Activated T-helper 17 cell treated with anti-CD3 and anti-CD28 coated beads, Interleukin-2, amount 50 U/mL, for 72 hours (primary cell): ENCODE measurements at places on chromosomes 5 and 9. TPM values are rescaled to one million over a fixed set of nuclear protein-coding genes. Genes with fewer than 3 reads are reported as not detected.

The CDC20B gene
- not detected for total RNA-seq

The TXNDC8 gene
- total RNA-seq = not detected

The ZNF484 gene
- 9.9 TPM for total RNA-seq

GRCh38 chr5:68922172-68922987 lies 171.4 kb upstream of the SLC30A5 start:
- no peak for ATAC-seq

DNA sequence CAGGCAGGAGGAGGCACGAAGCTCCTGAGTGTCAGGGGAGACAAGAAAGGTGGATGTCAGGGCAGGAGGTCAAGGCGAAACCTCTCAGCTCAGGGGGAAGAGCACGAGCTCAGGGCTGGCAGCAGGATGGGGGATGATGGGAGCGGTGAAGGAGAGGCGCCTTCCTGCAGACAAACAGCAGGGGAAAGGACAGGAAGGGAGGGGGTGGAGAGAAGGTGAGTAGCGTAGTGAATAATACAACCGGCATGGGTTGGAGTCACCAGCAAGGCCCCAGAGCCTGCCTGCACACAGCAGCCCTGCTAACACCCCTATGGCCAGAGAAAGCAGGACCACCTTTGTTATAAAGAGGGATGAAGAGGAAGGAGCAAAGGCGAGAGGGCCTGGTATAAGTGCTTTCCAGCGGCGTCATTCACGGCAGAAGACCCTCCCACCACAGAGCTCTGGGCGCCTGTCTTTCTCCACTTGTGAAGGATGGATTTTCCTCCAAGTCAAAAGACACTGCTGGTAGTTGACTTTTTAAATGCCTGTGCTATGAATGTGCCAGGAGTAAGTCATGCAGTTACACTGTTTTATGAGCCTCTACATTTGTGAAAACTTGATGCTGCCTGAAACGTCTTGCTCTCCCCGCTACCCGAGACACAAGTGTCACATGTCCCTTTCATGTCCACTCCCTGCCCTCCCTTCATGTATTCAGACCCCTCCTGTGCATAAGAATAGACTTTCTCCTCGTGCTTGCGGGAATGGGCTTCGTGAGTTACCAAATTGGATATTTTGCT lies 84.8 kb upstream of the IRX1 start:
- no peak for ATAC-seq

The AK3 gene
- total RNA-seq = 28.5 TPM

GRCh38 chr9:37187292-37187691 lies 66.9 kb downstream of the ZCCHC7 start:
- ATAC-seq = peak; percentile 61

DNA sequence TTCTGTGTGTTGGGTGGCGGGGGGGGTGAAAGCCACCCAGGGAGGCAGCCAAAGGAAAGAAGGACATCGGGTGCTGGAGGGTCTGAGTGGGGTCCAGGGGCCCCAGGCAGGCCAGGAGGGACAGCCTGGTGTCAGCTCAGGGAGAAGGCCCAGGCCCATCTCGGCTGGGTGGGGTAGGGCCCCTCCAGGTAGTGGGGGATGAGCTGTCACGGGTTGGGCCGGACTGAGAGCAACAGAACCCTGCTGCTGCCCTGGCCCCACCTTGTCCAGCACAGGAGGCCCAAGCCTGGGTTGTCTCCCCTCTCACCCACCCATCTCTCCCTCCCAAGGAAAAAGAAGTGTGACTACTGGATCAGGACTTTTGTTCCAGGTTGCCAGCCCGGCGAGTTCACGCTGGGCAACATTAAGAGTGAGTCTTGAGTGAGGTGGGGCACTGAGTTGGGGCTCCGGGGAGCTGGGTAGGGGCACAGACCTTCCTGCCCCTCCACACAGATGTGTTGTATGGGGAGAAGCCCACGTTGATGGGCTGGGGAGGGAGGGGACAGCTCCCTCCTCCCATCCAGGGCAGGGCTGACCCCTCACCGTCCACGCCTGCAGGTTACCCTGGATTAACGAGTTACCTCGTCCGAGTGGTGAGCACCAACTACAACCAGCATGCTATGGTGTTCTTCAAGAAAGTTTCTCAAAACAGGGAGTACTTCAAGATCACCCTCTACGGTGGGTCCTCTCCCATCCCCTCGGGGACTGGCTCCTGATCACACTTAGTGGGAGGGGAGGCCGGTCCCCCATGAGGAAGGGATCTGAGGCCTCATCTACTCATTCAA lies 2.3 kb downstream of the LCN2 start:
- no peak for ATAC-seq

DNA sequence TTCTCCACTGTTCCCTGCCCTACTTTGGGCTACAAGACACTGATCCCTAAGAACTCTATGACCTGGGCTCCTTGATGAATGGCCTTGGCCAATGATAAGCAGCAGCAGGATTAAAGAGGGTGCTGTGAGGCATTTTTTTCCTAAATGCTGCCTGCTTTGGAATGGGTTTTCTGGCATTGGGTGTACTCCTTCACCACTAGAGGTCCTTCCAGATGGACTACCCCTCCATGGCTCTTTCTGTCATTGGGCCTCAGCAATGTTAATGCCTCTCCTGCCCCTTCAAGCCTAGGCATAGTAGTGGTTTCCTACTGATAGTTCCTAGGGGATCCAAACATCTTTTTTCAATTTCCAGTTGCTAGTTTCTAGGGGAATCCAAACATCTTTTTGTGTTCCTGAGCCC lies 319.3 kb upstream of the RPS23 start:
- ATAC-seq = no peak

The SPATA24 gene
- total RNA-seq = 5.6 TPM

GRCh38 chr5:176173647-176174046 lies 64.6 kb upstream of the SIMC1 start:
- ATAC-seq = no peak

The SHC3 gene
- not detected for total RNA-seq

DNA sequence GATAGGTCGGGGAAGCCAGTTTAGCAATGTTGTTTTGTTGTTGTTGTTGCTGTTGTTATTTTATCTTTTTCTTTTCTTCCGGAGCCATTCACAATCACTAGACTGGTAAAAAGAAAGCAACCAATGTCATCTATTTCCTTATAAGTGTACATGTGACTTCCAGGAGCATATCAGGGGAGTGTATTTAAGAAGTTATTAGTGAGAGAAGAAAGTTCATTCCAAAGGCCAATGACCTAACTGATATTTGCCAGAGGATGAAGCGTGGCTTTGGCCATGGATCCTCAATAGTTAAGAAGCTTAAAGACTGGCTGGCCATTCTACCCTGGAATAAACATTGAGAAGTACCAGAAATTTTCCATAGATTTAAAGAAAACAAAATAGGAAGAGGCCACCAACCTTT lies 341.4 kb upstream of the RFX3 start:
- ATAC-seq = no peak

DNA sequence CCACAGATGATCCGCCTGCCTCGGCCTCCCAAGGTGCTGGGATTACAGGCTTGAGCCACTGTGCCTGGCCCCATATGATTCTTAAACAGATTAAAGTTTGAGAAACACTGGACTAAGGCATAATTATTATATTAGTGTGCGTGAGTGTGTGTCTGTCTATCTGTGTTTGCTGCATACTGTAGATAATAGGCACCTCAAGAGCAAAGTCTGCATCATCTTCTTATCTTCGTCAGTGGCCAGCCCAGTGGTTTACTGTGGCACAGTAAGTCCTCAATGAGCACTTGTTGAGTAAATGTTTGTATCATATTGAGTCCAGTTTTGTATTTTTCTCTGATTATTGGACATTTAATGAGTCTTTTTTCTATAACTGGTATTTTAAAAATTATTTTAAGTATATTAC lies 81.7 kb downstream of the ITGA1 start:
- no peak for ATAC-seq

DNA sequence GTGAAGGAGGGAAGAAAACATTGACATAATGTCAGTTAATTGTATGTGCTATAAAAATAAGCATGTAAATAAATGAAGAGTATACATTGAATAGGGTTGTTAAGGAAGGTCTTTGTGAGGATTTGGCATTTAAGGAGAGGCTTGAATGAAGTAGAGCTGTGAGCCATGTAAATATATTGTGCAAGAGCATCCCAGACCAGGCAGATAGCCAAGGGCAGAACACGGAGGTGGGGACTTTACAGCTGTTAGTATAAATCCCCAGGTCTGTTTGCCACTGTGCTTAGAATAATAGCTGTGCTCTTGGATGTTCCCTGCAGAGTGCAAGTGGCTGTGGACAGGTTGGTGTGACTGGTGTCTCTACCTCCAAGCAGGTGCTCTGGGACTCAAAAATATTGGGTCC lies 211.7 kb downstream of the LRRC70 start:
- no peak for ATAC-seq

The TSLP gene
- 0.13 TPM for total RNA-seq

DNA sequence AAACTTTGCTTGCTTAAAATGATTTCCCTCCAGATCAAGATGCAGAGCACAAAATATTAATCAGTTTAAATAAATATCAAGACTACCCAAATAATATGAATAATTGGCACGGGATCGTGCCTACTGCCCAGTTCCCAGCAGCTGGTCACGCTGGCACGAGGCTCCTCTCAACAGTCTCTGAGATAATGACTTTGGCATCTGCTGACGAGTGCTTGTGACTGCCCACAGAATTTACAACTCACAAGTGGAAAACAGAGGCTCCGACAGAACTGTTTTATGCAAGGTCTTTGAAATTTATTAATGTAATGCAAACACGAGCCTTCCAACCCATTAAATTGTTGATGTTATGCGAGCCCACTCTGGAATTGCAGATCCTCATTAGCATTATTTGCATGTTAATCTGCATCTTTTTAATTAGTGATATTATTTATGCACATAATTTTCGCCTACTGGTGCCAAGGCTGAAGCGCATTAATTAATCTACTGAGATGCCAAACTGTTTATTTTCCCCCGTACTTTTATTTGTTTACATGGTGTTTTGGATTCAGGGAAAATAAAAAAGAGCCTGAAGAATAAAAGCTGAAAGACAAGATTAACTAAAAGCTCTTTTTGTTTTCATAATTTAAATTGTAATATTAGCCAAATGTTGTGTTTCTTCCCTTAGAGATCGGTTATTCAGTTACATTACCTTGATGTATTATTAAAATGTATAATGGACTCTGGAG lies 369.3 kb upstream of the IRX1 start:
- ATAC-seq = no peak

- no peak for ATAC-seq
These were observed 56.1 kb downstream of the GAPVD1 start for GRCh38 chr9:125317704-125318103.

The NR5A1 gene
- total RNA-seq = not detected

- no peak for ATAC-seq
These were observed 1.0 kb upstream of the FBXW11 start for GRCh38 chr5:172007175-172008110.

DNA sequence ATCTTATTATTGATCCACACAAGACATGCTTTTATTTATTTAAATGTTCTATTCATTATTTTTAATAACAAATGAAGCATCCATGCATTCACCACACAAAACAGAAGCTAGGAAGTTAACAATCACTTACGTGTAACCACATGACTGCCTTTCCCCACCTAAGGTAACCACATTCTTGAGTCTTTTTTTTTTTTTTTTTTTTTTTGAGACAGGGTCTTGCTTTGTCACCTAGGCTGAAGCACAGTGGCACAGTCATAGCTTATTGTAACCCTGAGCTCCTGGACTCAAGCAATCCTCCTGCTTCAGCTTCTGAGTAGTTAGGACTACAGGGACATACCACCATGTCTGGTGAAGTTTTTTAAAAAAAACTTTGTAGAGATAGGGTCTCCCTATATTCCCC lies 133.0 kb downstream of the DOCK2 start:
- no peak for ATAC-seq

DNA sequence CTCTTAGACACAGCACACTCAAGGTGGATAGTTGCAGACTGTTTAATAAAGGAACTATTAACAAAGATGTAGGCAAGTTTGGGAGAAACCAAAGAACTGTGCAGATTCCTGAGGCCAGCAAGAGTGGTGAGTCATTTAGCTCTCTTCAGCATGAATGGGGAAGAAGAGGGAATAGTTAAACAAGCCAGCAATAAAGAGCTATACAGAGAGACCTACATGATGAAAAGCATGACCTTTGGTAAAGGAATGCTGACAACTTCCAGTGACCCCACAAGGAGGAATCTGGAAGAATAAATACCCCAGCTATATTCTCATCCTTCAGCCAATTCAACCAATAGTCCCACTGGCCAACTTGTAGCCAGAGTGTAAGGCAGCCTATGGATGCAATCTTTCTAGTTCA lies 706.0 kb upstream of the GRAMD2B start:
- ATAC-seq = no peak

- ATAC-seq = peak; percentile 73
These were observed 96.6 kb downstream of the PCSK1 start for GRCh38 chr5:96336351-96336985.

DNA sequence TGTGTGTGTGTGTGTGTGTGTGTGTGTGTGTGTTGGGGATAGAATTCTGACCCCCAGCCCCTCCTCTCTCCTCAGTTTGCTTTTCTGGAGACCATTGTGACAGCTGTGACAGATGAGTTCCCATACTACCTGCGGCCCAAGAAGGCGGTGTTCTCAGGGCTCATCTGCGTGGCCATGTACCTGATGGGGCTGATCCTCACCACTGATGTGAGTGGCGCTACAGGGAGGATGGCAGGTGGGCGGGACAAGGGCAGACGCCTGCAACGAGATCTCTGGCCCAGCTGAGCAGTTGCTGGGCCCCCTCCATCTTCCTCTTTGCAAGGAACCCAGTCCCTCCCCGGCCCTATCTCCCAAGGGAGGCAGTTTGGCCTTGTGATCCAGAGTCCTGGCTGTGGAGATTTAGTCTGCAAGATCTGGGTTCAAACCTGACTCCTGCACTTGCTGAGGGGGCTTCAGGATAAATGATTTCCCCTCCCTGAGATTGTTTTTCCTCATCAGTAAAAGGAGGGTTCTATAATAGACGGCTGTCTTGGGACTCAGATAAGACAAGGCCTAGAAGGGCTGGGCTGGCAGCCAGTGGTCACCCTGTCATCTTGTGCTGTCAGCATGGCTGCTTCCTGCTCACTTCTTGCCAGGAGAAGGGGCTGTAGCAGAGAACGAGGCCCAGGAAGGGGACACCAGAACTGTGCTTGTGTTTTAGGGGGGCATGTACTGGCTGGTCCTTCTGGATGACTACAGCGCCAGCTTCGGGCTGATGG lies 14.1 kb downstream of the SLC6A7 start:
- no peak for ATAC-seq

The NUTM2F gene
- total RNA-seq = not detected

- no peak for ATAC-seq
These were observed 21.5 kb downstream of the TENT4A start for GRCh38 chr5:6734781-6735180.

The HDAC3 gene
- total RNA-seq = 123 TPM

- ATAC-seq = no peak
These were observed 598.7 kb upstream of the SGCD start for GRCh38 chr5:155728146-155728856.

- ATAC-seq = no peak
These were observed 92.6 kb upstream of the ZNF618 start for GRCh38 chr9:113783475-113783874.

The TLE4 gene
- 17.4 TPM for total RNA-seq
